HEK293T (cell line): ENCODE measurements at places on chromosomes 1 and 21.

- DNase-seq: no peak
Measured at GRCh38 chr1:121458291-121459048, 273.7 kb downstream of the SRGAP2C start.

- DNase-seq: no peak
Measured at GRCh38 chr1:11525151-11525505, 46.2 kb downstream of the DISP3 start.

- DNase-seq: peak; percentile 72
Measured at GRCh38 chr1:199954699-199955098, 72.8 kb upstream of the NR5A2 start.

DNA sequence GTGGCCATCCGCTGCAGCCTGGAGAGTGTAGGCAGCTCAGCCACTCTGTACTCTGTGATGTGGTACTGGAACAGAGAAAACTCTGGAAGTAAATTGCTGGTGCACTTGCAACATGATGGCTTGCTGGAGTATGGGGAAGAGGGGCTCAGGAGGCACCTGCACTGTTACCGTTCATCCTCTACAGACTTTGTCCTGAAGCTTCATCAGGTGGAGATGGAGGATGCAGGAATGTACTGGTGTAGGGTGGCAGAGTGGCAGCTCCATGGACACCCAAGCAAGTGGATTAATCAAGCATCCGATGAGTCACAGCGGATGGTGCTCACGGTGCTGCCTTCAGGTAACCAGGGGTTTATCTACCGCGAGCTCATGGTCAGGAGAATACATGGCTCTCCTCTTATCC is 24.0 kb downstream of the CD101 start:
- no peak for DNase-seq

GRCh38 chr1:180482425-180483275 is 19.7 kb downstream of the ACBD6 start:
- DNase-seq: peak; percentile 42

DNA sequence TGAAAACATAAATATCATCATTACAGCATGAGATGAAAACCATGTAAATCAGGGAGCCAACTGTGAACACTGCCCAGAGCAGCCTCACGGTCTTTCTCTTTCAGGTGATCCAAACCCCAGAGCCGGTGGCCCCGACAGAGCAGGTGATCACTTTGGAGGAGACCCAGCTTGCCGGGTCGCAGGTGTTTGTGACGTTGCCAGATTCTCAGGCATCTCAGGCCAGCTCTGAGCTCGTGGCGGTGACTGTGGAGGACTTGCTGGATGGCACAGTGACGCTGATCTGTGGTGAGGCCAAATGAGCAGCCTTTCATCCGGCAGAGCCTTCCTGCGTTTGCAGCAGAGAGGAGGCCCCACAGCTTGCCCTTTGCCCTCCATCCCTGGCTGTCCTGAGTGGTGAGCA is 37.2 kb upstream of the EPHA8 start:
- no peak for DNase-seq
